ENCODE measurements at places on chromosomes 7 and 10. TPM values are rescaled to one million over a fixed set of nuclear protein-coding genes. Genes with fewer than 3 reads are reported as not detected.

The AGK gene
- polyA plus RNA-seq: 28.2 TPM

The ZNF212 gene
- 3.9 TPM for polyA plus RNA-seq

The PLEKHS1 gene
- polyA plus RNA-seq: not detected

The GDF2 gene
- not detected for polyA plus RNA-seq

The NPC1L1 gene
- 0.11 TPM for polyA plus RNA-seq

The SOSTDC1 gene
- 0.07 TPM for polyA plus RNA-seq

The NYAP1 gene
- polyA plus RNA-seq: 0.42 TPM

The ARID5B gene
- polyA plus RNA-seq: 4.5 TPM

The IKZF5 gene
- 5.8 TPM for polyA plus RNA-seq

Data from heart left ventricle (tissue), 16 donors.